ENCODE measurements at places on chromosomes 6 and 20.

- DNase-seq, result no peak
Measured at GRCh38 chr6:13262302-13263230, 65.8 kb downstream of the TBC1D7 start.

GRCh38 chr6:89895276-89895874, 1.1 kb downstream of the GJA10 start:
- no peak for DNase-seq

DNA sequence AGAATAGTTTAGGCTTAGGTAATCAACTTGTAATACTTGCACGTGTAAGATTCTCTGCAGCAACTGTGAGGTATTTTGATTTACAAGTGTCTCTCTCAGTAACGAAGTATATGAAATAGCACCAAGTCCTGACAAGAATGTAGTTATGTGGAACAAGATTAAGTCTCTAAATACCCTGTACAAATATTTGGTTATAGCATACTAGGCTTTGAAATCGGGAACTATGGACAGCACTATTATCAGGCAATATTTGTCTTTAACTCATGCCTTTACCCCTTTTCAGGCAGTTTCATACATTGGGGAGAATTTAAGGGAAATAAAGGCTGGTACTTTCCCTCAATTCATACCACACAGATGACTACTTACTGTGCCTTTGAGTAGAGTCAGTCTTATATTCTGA, 93.2 kb downstream of the GRIK2 start:
- DNase-seq, result no peak

GRCh38 chr20:10922506-10922905, 248.7 kb upstream of the JAG1 start:
- no peak for DNase-seq

DNA sequence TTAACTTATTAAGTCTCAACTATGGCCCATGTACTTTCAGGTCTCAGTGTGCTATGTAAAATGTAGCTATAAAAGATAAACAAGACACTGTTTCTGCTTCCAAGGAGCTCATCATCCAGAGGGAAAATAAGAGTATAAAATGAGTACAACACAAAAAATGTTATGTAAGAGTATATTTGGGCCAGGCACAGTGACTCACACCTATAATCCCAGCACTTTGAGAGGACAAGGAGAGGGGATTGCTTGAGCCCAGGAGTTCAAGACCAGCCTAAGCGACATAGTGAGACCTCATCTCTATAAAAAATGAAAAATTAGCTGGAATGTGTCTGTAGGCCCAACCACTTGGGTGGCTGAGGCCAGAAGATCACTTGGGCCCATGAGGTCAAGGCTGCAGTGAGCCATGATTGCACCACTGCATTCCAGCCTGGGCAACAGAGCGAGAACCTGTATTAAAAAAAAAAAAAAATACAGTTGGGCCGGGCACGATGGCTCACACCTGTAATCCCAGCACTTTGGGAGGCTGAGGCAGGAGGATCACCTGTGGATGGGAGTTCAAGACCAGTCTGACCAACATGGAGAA, 124.0 kb downstream of the EDN1 start:
- DNase-seq, result no peak

Measured in activated T-cell treated with anti-CD3 and anti-CD28 coated beads, Interleukin-2, amount 50 U/mL, for 1 hour (primary cell).